ENCODE measurements at places on chromosomes 2 and 18.

- DNase-seq, result no peak
These were observed 21.0 kb downstream of the BCL11A start for GRCh38 chr2:60532421-60532820.

- DNase-seq, result no peak
These were observed 13.9 kb downstream of the PCARE start for GRCh38 chr2:29060441-29060840.

GRCh38 chr18:27582760-27583412 is 397.8 kb upstream of the CHST9 start:
- no peak for DNase-seq

DNA sequence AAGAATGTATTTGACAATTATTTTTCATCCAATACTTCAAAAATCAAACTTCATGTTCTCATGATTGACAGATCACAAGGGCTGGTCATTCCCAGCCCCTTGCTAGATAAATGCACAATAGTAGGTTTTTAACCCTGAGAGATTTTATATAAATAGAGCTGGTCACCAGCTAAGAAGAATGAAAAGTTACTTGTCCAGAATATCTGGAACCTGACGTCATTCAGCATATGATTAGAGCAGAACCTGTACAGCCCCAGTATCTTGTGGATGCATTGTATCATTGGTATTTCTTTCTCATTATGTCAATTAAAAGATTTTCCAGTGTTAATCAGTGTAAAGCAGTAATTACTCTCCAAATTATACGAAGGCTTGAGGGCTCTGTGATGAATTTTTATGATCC is 202.8 kb upstream of the RND3 start:
- no peak for DNase-seq

DNA sequence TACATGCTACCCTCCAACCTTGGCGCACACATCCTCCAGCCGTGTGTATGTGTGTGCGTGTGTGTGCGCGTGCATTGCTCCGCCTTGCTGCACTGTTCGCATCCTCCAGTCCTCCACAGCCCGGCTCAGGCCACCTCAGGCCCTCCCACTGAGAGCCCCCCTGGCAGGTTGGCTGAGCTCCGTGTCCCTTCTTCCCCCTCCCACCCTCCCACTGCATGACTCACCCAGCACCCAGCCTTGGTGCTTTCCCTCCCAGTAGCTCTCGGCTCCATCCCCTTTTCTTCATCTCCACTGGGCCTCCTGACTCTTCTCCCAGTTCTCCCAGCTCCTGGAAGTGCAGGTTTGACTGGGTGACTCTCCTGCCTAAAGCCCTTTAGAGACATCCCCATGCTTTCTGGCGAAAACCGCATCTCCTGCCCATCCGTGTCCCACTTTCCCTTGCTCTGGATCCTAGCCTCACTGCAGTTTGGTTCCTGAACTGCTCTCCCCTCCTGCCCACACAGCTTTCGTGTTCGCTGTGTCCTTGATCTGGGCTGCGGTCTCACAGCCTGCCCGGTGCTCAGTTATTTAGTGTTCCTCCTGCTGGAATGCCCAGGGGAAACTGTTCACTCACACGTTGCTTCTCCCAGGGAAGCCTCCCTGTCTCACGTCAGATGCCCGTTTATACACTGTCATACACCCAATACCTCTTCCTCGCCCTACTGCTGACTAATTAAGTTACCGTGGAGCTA is 4.9 kb downstream of the TMEM177 start:
- DNase-seq, result peak; percentile 33

DNA sequence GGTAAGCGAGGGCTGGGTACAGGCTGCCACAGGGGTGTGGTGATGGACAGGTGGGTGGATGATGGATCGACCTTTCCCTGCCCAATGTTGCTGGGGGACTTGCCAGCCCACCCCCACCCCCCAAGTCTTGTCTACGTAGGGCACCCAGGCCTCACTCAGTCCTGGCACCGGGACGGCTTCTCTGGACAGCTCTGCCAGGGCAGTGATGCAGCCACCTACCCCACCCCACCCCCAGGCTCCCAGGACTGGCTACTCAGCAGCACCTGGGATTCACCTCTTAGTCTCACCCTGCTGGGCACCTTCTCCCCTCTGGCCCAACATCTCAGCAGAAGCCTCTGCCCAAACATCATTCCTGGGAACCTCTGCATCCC is 55.7 kb downstream of the ANKMY1 start:
- DNase-seq, result no peak

GRCh38 chr2:165064743-165065142 is 109.4 kb upstream of the SLC38A11 start:
- no peak for DNase-seq

Measured in activated effector memory CD4-positive, alpha-beta T cell treated with anti-CD3 and anti-CD28 coated beads, Interleukin-2, amount 50 U/mL, for 16 hours (primary cell).